ENCODE measurements at places on chromosomes 1 and 21.

DNA sequence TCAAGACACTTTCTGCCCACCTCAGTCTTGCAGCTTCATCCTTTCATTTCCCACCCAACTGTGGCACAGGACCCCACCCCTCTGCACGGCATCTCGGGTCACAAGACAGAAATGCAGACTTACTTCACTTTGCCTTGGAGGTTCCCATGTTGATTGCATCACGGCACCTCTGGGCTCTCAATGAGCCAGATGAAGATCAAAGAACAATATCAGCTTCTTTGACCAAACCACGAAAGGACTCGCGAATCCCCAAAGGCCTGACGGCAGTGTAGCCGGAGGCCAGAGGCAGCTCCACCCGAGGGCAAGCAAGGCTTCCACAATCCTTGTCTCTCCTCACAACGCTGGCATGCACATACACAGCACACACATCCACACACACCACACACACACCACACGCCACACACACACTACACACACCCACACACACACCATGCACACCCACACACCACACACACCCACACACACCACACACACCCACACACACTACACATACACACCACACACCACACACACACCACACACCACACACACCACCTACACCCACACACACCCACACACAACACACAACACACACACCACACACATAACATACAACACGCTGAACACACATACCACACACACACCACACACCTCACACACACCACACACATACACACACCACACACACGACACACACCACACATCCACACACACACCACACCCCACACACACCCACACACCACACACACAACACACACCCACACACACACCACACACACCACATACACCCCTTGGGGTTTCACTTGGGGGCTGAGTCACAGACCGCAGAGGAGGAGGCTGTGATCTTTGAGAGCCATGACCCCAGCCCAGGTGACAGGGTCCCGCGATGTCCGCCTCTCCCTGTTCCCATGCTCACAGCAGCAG is 35.8 kb downstream of the UBASH3A start:
- DNase-seq, result no peak

DNA sequence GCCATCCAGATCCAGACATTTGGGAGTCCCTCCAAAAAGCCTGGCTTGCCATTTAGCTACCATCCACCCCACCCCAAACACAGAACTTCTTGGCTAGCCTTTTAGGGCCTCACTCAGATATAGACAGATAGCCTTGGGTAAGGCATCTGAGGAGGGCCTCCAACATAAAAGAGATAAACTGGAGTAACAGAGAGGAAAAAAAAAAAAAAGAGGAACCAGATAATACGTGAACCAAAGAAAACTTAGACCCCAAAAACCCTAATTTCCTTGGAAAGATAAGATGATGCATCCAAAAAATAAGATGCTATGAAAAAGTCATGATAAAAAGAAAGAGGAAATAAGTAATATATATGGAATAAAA is 19.8 kb upstream of the LSS start:
- no peak for DNase-seq

DNA sequence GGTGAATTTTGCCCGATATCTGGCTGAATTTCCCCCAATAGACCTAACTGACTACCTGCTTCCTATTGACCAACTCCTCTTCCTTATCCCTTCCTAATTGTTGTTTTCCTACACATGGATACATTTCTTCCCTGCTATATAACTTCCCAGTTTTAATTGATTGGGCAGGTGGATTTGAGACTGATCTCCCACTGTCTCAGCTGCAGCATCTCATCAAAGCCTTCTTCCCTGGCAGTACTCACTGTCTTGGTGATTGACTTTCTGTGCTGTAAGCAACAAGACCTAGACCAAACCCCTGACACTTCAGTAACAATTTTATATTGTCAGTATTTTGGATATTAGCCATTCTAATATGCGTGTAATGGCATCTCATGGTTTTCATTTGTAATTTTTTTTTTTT is 11.3 kb upstream of the PLA2G2A start:
- DNase-seq, result no peak

DNA sequence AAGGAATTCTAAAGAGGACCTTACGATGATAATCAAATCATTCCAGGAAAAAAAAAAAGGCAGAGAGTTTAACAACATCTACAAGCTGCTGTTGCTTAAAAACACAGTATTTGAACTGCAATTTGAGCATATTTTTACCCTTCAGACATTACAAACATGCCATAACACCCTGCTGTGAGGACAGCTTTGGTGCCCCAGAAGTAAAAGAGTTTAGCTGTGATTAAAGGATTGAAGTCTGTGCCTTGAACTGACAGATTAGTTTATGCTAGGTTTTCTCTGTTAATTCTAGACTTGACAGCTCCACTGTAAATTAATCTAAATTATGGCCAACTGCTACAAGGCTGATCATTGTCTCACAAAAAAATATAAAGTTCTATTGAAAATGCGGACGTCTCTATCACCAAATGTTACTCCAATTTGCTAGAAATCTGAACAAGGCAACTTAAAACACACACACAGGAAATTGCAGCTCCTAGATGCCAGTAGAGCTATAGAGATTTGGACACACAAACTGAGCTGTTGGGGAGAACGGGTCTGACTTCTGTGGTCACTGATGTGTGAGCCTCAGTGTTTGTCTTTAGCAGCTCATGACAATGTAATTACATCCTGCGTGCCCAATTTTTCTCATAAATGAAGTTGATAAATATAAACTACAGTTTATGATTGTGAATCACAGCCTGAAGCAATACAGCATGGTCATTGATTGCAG is 217.9 kb downstream of the NTNG1 start:
- no peak for DNase-seq

DNA sequence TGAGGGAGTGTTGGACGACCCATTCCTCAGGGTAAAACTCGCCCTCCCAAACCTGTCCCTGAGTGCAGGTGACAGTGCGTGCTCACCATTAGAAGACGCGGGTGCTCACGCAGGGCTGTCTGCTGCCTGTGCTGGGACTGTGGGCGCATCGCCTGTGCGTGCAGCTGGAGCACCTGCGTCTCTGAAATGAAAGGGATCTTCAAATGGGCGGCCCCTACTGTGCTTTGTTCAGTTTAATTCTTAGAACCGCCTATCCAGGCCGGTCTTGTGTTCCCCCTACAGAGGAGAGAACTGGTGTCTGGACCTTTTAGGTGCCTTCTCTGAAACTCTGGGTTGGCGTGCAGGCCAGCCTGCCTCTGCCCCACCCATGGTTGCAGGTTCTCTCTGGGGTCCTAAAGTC is 125.8 kb downstream of the PCBP3 start:
- DNase-seq, result no peak

GRCh38 chr1:11562664-11563063 is 83.7 kb downstream of the DISP3 start:
- DNase-seq, result no peak

GRCh38 chr1:201737352-201738060 is 91.5 kb upstream of the IPO9 start:
- DNase-seq, result peak; percentile 96

GRCh38 chr1:155160128-155160527 is 13.0 kb downstream of the KRTCAP2 start:
- DNase-seq, result no peak

DNA sequence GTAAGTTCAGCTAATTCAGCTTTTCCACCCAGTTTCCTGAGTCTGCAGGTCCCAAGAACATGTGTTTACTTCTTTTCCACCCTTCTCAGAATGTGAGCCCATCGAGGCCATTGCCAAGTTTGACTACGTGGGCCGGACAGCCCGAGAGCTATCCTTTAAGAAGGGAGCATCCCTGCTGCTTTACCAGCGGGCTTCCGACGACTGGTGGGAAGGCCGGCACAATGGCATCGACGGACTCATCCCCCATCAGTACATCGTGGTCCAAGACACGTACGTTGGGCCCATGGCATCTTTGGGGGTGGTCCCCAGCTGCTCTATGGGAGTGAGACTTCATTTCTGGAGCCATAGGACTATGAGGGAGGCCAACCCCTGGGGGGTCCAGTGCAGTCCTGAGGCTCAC is 17.2 kb upstream of the IKBKE start:
- no peak for DNase-seq

DNA sequence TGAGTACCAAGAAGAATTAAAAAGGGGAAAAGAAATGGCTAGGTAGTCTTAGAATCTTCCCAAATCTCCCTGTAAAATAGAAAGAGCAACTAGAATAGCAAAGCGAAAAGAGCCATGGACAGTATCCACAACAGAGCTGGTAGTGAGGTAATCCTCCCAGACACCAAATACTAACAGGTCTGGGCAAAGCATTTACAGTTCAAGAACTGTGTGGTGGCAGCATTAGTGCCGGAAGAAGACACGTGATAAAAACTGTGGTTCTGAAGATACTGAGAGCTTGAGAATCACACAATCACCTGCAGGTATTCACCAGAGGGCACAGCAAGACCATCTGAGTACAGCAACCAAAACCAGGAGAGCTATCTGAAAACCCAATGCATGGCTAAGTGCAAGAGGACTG is 31.8 kb upstream of the OLIG2 start:
- no peak for DNase-seq

DNA sequence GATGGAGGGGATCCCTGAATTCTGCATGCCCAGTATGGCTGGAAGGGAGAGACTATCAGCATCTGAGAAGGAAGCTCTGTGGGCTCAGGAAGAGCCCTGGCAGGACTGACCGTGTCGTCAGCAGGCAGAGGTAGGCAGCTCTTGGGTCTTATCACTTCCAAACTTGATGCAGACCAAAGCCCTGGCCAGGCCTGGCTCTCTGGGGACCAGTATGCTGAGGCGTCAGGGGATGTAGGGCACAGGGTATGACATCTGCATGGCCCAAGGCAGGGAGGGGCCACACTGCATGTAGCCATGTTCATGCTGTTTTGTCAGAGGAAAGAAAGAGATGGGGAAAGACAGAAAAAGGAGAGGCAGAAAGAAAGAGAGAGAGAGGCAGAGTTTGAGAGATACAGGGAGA is 6.3 kb downstream of the FGR start:
- DNase-seq, result no peak

GRCh38 chr1:90717665-90718410 is 736 bp upstream of the BARHL2 start:
- DNase-seq, result no peak

DNA sequence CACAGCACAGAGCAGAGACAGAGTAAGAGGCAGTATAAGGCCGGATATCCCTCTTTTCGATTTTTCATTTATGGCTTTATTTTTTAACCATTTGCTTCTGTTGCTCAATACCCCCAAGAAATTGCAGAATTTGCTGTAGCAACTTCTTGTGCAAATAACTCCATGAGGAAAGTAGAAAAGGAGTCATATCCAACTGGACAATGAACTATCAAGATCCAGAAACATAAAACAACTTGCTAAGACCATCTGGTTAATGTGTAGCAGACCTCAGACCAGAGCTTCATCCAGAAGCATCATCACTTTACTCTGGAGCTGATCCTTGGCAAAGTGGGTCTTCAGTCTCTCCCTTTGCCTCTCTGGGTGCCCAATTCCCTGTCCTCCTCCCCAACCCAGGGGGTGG is 45.9 kb downstream of the ZNF697 start:
- DNase-seq, result no peak

DNA sequence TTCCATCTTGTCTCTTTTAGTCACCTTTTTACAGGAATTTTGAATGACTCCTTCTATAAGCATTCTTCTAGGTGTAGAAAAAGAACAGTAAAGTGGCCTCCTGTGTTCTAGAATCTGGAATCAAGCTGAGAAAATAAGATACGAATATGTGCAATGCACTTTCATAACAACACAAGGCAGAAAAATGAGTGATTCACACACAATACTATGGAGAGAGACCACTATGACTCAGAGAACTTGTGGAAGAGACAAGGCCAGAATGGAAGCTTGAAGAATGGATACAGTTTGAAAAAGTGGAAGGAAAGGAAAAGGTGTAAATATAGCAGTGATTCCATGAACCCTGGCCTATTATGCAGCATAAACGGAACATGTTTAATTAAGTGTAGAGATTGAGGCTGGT is 57.1 kb upstream of the SAMSN1 start:
- no peak for DNase-seq

DNA sequence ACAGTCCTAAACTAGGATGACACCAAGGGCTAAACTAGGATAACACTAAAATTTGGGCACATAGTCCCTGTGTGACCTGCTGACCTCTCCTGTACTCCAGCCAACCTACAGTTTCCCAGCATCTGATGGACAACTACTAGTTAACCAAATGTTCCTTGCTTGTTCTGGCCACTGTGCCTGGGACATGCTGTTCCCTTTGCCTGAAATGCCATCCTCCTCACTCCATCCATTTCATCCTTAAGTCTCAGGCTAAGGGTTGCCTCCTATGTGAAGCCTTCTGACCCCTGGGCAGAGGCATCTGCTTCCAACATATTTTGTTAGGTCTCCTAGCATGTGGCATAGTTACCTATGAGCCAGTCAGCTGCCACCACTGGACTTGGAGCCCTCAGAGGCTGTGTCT is 204.9 kb upstream of the JUN start:
- DNase-seq, result no peak

- DNase-seq, result no peak
Measured at GRCh38 chr1:159952932-159953331, 1.1 kb downstream of the SLAMF9 start.

- DNase-seq, result no peak
Measured at GRCh38 chr1:112316254-112316913, 79.6 kb upstream of the CTTNBP2NL start.

- no peak for DNase-seq
Measured at GRCh38 chr1:66733348-66734017, 18.8 kb upstream of the DYNLT5 start.

DNA sequence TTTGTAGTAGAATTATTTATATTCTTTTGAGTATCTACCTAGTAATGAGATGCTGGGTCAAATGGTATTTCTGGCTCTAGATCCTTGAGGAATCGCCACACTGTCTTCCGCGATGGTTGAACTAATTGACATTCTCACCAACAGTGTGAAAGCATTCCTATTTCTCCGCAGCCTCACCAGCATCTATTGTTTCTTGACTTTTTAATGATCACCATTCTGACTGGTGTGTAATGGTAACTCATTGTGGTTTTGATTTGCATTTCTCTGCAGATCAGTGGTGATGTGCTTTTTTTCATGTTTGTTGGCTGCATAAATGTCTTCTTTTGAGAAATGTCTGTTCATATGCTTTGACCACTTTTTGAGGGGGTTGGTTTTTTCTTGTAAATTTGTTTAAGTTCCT is 15.3 kb upstream of the IL23R start:
- no peak for DNase-seq

DNA sequence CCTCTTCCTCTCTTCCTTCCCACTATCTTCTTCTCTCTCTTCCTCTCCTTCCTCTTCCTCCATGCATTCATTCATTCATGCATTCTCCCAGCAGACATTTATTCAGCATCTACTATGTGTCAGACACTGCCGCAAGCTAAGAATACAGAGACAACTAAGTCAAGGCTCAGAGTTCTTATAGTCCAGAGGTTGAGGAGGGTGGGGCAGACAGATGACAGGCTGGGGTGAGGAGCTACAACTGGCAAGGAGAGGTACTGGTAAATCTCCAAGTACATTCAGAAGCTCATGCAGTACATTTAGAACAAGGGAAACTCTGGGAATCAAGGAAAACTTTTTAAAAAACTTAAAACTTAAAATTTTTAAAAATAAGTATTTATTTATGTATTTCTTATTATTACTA is 56.4 kb upstream of the FMOD start:
- no peak for DNase-seq

- no peak for DNase-seq
Measured at GRCh38 chr1:53073868-53074311, 11.9 kb downstream of the PODN start.
